ENCODE measurements at places on chromosomes 3 and 15.

DNA sequence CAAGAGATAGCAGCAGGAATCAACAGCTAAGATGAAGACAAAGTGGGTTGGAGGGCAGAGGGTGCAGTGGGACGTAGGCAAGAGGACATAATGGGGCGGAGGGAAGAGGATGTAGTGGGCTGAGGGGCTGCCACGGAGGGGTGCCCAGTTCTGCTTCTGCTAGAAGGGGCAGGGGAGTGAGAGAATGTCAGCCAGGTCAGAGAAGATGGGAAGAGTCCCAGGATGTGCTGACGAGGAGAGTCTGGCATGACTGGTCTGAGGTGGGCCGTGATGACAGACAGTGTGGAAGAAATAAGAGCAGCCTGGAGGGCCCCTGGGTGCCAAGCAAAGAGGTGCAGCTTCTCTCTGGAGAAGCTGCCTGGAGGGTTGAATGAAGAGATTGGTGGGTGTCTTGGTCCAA lies 4.0 kb downstream of the SPSB4 start:
- no peak for DNase-seq

DNA sequence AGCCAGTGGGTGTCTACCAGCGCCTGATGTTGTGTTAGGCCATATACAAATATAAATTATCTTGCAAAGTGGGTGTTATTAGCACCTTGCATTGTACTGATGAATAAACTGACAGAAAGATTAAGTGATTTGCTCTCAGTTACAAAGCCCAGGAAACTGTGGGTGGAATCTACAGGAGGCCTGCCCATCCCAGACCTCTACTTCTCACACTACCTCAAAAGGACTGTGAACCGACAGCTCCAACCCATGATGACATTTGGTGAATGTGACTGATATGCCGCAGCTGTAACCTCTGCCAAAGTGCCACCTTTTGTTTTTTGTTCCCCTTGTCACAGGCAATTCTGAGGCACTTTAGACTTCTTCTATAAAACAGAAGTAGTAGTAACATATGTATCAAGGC lies 43.7 kb upstream of the KCNMB2 start:
- no peak for DNase-seq

DNA sequence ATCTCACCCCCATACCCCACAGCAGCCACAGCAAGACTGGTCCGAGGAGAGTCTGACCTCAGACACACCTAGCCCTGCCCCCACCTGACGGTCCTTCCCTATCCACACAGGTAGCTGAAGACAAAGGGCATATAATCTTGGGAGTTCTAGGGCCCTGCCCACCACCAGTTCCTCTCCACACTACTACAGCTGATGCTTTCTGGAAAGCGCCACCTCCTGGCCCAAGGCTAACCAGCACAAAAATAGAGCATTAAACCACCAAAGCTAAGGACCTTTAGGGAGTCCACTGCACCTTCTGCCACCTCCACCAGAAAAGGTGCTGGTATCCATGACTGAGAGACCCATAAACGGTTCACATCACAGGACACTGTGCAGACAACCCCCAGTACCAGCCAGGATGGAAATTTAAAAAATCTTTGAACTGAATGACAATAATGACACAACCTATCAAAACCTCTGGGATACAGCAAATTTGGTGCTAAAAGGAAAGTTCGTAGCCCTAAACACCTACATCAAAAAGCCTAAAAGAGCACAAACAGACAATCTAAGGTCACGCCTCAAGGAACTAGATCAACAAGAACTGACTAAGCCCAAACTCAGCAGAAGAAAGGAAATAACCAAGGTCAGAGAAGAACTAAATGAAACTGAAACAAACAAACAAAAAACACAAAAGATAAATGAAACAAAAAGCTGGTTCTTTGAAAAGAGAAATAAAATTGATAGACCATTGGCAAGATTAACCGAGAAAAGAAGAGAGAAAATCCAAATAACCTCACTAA lies 122.1 kb upstream of the TPRG1 start:
- no peak for DNase-seq

GRCh38 chr3:98612587-98612986 lies 19.2 kb upstream of the CPOX start:
- DNase-seq: no peak

- no peak for DNase-seq
These were observed 190.7 kb downstream of the TNIK start for GRCh38 chr3:171269542-171269941.

GRCh38 chr3:166759736-166760513 lies 620.2 kb downstream of the ZBBX start:
- no peak for DNase-seq

DNA sequence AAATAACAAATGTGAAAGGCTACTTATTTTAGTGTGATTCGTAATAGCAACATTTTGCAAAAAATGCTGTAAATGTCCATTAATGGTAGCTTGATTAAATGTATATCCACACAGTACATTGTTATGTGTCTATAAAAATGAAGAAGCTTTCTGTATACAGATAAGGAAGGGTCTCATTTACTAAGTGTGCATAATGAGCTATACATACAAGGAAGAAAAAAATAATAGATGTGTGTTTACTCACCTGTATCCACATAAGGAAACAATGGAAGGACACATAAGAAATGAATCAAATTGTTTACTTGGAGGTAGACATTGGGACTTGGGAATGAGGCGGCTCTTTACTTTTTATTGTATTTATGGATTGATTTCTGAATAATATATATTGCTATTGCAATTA lies 34.9 kb downstream of the MED12L start:
- DNase-seq: no peak

- DNase-seq: no peak
These were observed 60.8 kb downstream of the CGGBP1 start for GRCh38 chr3:87997966-87998365.

DNA sequence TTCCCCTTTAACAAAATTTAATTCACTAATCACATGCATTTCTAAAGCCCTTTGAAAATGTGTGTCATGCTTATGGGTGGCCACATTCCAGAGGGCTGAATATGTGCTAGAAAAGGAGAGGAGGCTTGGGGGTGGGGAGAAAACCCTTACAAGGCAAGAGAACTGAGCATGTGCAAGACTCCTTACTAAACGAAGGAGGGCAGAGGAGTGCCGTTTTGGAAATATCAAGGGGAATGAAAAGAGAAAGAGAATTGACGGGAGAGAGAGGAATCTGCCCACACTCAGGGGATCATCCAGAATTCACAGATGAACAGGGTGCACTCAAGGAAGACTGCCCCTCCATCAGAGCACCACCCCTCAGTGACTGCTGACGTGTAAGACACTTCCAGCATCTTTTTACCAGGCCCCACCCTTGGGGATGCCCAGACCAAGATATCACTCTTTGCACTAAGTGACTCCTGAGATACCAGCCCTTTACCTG lies 37.9 kb upstream of the TSC22D2 start:
- no peak for DNase-seq
